ENCODE measurements at places on chromosomes 3 and 15.

DNA sequence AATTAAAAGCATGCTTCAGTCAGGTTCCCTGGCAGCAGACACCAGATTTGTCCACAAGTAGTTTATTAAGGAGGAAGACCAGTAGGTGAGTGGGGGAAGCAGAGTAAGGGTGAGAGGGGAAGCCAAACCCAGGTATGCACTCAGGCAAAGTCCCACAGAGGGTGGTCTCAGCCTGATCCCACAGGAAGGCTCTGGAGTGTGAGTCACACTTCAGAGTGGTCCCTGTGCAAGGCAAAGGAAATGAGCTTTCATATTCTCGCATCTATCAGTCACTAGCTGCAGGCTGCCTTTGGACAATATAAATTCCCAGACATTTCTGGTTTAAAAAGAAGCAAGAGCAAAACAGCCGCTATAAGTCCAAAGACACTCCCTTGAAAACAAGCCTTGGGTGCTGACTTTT, 78.5 kb downstream of the TRANK1 start:
- peak; percentile 3 for DNase-seq

GRCh38 chr3:127079211-127079610, 96.3 kb downstream of the PLXNA1 start:
- no peak for DNase-seq

GRCh38 chr15:77010312-77010686, 15.4 kb downstream of the PSTPIP1 start:
- DNase-seq, result no peak

- DNase-seq, result no peak
These were observed 67.3 kb downstream of the HMCES start for GRCh38 chr3:129345971-129346370.

GRCh38 chr15:98807262-98807661, 158.9 kb downstream of the IGF1R start:
- peak; percentile 93 for DNase-seq

DNA sequence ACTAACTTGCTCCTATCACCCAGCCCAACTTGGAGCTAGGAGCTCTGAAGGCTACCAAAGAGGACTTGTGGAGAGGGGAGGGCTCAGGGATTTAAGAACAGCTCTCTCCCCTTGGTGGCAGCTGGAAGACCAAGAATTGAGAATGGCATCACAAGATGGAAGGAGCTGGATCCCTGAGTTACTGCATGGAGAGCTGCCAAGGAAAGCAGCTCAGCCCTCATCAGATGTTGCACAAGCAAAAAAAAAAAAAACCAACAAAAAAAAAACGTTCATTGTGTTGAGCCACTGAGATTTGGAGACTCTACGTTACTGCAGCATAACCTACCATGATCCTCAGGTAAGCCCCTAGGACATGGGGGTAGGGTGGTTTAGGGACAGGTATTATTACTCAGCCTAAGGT, 41.0 kb downstream of the ITGB5 start:
- DNase-seq, result peak; percentile 70

DNA sequence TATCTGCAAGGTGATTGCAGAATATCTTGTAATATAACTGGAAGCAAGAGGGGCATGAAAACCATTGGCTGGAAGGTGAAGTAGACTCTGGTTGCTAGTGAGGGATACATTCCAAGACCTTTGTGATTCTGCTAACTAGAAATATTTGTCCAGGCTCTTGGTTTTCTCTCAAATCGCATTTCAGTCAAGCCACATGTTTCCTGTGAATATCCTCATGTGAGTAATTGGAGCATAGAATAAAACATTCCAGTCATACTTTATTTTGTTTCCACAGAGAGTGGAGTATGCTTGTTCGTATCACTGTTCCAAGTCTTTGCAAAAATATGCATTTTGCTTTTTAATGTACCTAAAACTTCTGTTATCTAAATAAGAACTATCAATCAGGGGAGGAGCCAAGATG, 850.0 kb downstream of the EPHA3 start:
- DNase-seq, result peak; percentile 2

DNA sequence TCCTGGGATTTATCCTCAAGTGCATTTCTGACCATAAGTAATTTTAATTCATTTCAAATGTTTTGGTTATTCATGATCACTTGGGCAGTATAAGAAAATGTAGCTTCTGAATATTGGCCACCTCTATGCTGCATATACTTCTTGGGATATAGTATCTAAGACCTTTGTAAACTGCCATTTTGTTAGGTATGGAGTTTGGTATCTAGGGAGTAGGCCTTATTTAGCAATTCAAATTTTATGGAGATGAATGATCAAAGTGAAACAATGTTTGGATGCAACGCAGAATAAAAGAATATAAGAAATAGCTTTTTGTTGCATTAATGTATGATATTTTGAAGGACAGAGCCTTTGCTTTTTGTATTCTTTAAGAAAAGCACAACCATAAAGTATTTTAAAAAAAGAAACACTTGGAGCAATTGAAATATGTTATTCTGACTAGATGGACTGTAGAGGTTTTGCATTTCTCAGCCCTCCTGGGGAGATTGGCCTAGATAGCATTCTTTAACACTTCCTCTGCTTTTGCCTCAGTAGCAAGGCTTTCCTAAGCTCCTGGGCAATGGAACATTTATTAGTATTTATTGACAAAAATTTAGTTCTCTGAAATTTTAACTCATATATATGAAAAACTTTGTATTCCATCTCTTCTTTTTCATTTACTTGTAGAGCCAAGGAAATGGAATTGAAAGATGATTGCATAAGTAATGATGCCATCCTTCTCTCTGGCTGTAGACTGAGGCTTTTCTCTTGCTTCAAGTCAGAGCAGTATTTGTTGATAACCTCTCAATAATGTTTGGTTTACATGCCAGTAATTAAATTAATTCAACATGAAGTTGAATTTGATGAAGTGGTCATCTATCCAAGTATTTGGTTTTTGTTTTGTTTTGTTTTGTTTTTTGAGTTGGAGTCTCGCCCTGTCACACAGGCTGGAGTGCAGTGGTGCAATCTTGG, 61.8 kb upstream of the UTS2B start:
- DNase-seq, result no peak

DNA sequence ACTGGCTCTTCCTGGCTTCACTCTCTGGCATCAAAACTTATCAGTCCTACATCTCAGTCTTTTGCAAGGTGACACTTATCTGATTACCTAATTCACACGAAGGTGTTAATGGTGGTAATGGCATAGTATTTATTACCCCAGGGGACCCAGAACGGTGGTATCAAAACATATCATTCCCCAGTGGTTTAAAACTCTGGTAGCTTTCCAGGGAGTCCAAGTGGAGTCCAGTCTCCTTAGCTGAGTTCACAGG, 41.3 kb downstream of the SMAD3 start:
- no peak for DNase-seq

DNA sequence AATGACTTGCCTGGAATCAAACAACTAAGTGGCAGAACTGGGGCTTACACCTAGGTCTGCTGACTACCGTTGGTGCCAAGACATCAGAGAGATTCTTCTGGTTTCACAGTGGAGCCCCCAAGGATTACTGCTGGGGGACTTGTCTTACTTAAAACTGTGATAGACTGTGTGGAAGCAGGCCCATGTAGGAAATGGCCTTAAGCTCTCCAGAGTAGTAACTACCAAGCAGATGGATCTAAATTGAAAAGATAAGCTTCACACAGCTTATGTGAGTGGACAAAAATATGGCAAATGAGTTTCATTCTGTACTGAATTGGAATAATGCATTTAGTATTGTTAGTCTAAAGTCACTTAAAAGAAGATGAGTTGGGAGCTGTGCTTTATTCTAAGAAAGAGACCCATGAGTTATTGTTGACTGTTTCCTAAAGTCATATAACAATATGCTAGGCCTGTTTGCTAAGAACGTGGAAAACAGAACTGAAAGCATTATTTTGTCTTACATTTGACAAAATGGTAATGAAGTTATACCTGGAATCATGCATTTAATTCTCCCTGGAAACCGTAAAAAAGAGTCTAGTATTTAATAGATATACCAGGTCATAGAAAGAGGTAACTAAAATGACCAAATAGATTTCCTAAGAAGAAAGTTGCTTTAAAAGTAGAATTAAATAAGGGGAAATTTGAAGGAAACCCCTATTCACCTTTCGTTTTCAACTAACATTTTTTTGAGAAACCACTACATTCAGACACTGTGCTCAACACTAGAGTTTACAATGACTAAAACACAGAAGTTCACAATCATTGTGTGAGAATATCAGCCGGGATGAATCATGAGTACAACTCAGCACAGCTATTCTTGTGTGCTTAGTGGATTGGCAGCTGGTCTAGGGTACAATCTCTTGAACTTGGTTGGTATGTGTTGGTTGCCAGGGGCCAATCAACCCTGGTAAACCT, 13.0 kb upstream of the MAPK6 start:
- DNase-seq, result peak; percentile 37

DNA sequence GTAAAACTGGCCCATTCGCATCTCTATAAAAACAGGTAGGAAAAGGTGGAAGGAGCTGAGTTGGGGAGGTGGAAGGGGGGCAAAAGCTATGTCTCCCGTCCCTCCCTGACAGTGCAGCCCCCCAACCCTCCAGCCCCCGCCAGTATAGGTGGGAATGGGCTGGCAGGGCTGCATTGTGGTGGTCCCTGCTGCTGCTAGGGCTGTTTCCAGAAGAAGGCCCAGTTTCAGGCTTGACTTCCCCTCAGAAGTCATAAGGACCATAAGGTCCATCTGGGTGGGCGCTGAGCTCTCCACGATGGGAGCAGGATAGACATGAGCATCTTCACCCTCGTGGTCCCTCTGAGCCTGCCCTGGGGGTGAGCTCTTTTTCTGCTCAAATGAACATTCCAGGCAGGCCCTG, 44.2 kb downstream of the APBA2 start:
- no peak for DNase-seq

DNA sequence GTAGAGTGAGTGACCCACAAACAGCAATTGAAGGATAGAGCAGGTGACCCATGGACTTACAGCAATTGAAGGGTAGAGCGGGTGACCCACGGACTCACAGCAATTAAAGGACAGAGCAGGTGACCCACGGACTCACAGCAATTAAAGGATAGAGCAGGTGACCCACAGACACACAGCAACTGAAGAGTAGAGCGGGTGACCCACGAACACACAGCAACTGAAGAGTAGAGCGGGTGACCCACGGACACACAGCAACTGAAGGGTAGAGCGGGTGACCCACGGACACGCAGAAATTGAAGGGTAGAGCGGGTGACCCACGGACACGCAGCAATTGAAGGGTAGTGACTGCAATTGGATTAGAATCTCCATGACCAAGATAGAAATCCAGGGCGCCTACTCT, 9.8 kb upstream of the TNK2 start:
- no peak for DNase-seq

All from fibroblast of skin of right quadriceps (primary cell).